Progenitor cell of endocrine pancreas (in vitro differentiated cells): ENCODE measurements at places on chromosomes 11 and 22. TPM values are rescaled to one million over a fixed set of nuclear protein-coding genes. Genes with fewer than 3 reads are reported as not detected.

GRCh38 chr11:36373016-36374010 lies 77.2 kb downstream of the PRR5L start:
- no peak for DNase-seq

DNA sequence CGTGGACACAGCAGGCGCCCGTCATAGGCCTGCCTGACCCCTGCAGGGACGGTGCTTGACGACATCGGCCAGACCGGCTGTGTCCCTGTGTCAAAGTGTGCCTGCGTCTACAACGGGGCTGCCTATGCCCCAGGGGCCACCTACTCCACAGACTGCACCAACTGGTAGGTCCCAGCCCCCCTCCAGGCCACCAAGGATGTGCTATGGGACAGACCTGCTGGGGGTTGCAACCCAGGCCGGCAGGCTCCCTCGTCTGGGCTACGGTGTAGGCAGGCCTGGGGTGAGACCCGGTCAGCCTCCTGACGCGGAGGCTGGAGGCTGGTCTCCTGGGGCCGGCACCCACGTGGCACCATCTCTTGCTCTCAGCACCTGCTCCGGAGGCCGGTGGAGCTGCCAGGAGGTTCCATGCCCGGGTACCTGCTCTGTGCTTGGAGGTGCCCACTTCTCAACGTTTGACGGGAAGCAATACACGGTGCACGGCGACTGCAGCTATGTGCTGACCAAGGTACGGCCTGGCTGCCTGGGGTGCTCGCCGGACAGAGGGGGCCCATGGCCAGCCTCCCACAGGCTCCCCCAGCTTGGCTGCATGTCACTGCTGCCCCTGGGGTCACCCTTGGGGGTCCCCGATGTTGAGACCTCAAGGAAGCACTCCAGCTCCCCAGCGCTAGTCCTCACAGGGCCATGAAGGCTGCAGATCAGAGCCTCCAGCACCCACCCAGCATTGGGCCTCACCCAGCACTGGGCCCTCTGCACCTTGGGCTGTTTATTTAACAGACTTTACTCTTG lies 7.7 kb downstream of the MUC5AC start:
- DNase-seq = no peak

DNA sequence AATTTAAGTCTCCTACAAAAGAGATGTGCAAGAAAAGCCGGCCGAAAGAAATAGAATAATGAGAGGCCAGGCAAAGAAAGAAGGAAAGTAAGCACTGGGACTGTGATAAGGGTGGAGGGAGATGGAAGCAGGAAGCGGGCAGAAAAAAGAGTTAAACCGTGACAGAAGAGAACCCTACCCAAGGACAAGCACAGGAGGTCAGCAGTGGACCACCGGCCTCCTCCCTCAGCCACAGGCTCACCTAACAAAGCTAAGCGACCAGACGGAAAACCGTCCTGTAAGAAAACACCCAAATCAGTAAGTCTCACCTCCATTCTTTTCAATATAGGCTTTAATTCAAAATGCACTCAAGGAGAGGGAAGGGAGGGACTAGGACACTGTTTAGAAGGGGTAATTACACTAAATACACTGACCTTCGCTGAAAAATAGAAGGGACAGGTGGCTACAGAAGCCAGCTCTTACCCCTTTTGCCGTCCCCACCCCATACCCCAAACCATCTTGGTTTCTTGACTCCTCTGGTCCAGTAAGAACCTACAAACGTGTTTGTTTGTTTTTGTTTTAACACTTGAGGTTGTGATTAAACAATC lies 1.9 kb downstream of the FAM181B start:
- DNase-seq = no peak

MISFA gene
- total RNA-seq = 7.1 and 8.4 TPM in 2 replicates

DNA sequence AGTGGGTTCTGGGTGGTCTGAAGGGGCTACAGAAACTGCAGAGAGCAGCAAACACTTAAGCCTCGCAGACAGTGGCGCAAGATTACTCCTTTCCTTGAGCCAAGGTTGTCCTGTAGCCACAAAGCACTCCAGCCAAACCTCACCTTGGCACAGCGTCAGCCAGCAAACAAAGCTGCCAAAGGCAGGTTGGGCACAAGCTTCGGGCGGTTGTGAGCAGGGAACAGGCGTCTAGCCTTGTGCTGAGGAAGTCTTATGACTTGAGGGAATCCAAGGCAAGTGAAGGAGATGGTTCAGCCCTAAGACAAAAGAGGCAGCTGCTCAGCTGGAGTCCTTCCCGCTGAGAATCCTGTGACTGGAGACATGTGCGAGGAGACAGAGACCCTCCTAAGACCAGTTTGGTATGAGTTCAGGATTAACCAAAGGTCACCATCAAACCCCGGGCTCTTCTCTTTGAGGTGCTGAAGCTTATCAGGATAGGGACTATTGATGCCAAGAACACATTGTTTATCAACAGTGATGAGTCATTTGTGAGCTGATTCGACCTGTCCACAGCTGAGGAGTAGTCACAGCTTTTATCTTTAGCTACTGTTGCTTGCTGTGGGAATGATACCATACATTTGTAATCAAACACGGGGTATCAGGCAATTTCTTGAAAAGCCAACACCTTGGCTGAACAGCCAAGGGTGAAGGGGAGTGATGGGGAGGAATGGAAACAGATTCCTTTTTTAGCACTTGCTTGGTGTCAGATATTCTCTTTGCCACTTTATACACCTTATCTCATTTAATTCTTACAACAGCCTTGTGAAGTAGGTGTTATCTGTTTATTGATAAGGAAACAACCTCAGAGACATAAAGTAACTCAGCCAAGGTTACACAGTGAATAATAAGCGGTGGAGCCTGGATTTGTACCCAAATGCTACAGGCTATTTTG lies 4.6 kb downstream of the ADM start:
- no peak for DNase-seq

SMIM35 gene
- not detected in 2 replicates for total RNA-seq

DNA sequence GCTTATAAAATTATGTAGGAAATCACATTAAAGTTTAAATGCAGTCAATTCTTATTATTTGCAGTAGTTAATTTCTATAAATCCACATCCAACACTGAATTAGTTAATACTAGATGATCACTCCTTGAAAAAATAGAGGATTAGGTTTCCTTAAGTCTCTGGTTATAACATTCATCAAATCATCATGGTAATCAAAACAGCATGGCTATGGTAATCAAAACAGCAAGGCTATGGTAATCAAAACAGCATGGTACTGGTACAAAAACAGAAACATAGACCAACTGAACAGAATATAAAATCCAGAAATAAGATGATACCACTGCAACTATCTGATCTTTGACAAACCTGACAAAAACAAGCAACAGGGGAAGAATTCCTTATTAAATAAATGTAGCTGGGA lies 814.6 kb upstream of the CCDC179 start:
- no peak for DNase-seq

GRCh38 chr11:93113824-93114223 lies 84.0 kb downstream of the SLC36A4 start:
- DNase-seq = no peak

LRP4 gene
- total RNA-seq = 8.7 and 11.0 TPM in 2 replicates

HOATZ gene
- not detected in 2 replicates for total RNA-seq

DGCR6 gene
- 2.9 and 3.1 TPM in 2 replicates for total RNA-seq

GRCh38 chr11:1178201-1178885 lies 20.6 kb downstream of the MUC5AC start:
- no peak for DNase-seq

CHRDL2 gene
- total RNA-seq = 1.3 and 2.5 TPM in 2 replicates

RFPL1 gene
- 0.22 TPM in 1 of 2 replicates, not detected in the other for total RNA-seq

SLC17A6 gene
- 0.20 TPM in 1 of 2 replicates, not detected in the other for total RNA-seq

UQCC3 gene
- total RNA-seq = 7.0 and 7.6 TPM in 2 replicates

DNA sequence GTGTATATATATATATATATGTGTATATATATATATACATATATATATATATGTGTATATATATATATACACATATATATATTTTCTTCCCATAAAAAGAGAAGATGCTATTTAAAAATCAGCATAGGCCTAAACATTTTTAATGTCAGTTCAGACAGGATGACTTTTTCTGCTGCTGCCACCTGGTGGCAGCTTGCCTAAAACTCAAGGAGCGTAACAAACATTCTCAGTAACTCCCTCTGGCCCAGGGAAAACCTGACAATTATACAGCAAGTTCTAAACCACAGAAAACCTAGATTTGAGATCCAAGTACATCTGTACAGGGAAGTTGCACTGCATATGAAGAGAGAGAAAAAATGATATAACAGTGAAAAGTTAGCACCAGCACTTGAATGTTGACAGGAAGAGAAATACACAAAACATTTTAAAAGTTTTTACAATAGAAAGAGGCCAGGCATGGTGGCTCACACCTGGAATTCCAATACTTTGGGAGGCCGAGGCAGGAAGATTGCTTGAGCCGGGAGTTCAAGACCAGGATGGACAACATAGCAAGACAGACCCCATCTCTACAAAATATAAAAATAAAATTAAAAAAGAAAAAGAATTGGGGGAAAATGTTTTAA lies 16.6 kb downstream of the OR8A1 start:
- peak; percentile 24 for DNase-seq

DNA sequence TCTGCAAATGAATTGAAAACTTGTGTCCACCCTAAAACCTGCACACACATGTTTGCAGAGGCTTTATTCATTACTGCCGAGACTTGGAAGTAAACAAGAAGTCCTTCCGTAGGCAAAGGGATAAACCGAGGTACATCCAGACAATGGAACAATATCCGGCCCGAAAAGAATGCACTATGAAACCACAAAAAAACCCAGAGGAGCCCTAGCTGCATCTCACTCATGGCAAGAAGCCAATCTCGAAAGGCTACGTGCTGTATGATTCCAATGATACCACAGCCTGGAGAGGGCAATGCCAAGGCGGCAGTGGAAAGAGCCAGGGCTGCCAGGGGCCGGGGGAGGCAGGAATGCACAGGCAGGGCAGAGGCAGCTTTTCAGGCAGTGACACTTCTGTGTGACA lies 3.2 kb upstream of the MRPL23 start:
- DNase-seq = no peak

REXO2 gene
- 51.3 and 54.7 TPM in 2 replicates for total RNA-seq

- no peak for DNase-seq
Observed at GRCh38 chr11:81071606-81072005, 1630.8 kb upstream of the TENM4 start.

- no peak for DNase-seq
Observed at GRCh38 chr11:58621586-58622262, 741 bp upstream of the CNTF start.

GRCh38 chr11:131033151-131033651 lies 116.9 kb upstream of the SNX19 start:
- DNase-seq = no peak

DNA sequence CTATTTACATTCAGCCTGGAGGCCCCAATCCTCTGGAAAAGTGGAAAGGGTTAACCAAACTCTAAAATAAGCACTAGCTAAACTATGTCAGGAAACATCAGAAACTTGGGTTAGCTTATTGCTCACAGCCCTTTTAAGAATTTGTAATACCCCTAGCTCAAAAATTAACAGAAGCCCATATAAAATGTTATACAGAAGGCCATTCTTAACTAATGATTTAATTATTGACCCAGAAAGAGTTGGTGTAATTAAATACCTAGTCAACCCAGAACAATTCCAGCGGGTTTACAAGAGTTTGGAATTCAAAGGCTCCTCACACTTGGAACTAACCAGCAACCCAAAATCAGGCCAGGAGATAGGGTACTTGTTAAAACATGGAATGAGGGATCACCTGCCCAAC lies 88.8 kb downstream of the PIWIL4 start:
- DNase-seq = no peak
